SW 1271 (cell line): ENCODE measurements at places on chromosomes 11 and 22.

DNA sequence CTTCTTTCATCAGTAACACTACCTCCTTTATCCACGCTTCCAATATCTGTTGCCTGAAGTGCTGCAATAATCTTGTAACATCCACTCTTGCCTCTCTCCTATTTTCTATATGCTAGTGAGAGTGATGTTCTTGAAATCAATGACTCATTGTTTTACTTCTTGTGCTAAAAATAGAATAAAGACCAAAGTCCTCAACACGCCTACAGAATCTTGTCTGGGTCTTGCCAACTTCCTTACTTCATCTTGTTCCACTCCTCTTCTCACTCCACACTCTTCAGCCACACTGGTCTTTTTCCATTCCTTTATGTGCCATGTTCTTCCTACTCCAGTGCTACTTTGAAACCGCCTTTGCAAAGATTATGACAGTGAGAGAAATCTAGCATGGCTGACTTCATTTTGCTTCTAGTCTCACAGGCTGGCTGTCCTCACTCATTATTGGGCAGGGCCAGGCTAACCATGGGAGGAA, 136.4 kb downstream of the CCDC81 start:
- no peak for DNase-seq

GRCh38 chr11:27513389-27513788, 6.8 kb upstream of the LIN7C start:
- DNase-seq: no peak

- DNase-seq: no peak
Measured at GRCh38 chr11:27468209-27468994, 4.2 kb downstream of the LGR4 start.

- DNase-seq: no peak
Measured at GRCh38 chr11:33089776-33090175, 50.4 kb downstream of the TCP11L1 start.

GRCh38 chr22:24121938-24122337, 59.3 kb upstream of the SUSD2 start:
- no peak for DNase-seq

DNA sequence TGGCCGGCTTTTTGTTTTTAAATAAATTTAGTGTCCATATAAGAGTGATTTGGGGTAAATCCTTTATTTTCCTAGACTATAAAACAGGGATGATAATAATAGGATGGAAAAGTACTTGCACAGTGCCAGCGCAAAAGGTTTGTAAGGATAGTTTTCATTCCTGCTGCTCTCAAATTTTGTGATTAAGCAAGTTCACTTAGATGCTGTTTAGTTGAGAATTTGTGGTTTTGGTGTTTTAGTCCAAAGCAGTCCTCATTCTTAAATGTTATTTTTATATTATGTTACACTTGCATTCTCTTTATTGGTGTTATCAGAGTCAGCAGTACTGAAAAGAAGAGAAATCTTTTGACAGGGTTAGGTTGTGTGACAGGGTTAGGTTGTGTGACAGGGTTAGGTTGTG, 47.9 kb downstream of the PPP6R3 start:
- no peak for DNase-seq

DNA sequence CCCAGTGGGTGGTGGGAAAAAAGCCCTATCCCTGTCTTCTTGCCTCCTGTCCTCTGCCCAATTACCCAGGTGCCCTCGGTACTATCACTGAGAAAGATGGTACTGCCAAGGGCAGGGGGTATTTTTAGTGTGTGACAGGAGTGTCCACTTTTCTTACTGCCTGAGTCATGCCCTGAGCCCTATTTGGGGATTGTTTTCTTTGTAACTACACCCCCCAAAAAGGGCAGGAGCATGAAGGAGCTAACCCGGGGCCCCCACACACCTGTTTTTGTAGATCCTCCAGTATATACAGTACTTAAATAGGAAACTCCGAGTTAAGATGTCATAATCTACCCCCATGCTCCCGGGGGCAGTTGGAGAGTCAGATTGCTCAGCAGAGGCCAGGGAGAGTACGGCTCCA, 3.8 kb downstream of the SMTNL1 start:
- no peak for DNase-seq

DNA sequence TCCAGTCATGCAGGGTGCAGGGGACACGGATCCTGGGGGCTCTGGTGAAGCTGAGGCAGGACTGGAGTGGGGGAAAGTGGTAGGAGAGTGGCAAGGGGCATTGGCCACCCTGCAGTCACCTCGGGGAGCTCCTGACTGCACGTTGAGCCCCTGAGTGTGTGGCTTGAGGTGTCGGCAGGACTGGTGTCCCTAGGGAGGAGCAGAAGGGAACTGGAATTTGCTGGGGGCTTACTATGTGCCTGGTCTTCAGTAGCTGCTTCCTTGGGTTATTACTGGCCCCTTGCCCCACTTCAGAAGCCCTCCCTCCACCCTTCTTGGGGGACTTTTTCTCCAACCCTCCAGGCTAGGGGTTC, 31.5 kb downstream of the IFT27 start:
- no peak for DNase-seq

GRCh38 chr11:6570691-6571427, 32.6 kb downstream of the RRP8 start:
- no peak for DNase-seq
